ENCODE measurements at places on chromosomes 16 and 17. TPM values are rescaled to one million over a fixed set of nuclear protein-coding genes. Genes with fewer than 3 reads are reported as not detected.

The GAST gene
- not detected for total RNA-seq

DNA sequence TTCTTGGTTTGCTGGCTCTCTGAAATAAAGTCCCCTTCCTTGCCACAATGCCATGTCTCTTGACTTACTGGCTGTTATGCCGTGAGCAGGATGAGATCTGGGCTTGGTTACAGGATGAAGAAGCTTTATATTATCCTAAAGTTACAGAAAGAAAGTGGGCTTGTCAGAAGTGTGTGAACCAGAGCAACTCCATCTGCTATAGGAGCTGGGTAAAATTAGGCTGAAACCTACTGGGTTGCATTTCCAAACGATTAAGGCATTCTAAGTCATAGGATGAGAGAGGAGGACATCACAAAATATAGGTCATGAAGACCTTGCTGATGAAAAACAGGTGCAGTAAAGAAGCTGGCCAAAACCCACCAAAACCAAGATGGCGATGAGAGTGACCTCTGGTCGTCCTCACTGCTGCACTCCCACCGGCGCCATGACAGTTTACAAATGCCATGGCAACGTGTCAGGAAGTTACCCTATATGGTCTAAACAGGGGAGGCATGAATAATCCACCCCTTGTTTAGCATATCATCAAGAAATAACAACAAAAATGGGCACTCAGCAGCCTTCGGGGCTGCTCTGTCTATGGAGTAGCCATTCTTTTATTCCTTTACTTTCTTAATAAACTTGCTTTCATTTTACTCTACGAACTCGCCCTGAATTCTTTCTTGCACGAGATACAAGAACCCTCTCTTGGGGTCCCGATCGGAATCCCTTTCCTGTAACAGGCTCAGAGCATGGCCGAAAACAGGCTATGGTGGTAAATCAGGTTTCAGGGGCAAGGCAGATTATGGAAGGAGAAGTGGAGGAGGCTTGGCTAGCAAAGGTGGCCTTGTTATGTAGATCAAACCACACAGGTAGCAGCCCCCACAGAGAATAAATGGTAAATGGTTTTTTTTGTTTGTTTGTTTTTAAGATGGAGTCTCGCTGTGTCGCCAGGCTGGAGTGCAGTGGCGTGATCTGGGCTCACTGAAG is 81.3 kb upstream of the C16orf82 start:
- no peak for DNase-seq

DNA sequence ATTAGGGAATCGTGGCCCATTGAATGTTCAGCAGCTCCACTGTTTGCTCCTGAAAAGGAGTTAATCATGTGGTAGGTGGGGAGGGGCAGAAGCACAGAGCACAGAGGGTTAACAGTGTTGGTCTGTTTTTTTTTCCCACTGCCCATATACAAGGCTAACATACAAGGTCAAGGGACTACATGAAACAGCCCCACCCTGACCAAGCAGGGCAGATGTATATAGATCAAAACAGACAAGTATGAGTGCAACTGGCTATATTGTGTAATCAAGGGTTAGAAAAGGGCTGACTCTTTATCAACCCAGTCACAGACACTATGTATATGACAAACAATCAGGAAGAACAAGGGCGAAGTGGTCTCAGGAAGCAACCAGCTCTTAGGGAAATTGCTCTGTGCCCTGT is 186.6 kb upstream of the CDH11 start:
- no peak for DNase-seq

- no peak for DNase-seq
Measured at GRCh38 chr17:7025245-7025644, 2.4 kb downstream of the BCL6B start.

The LCAT gene
- total RNA-seq = 0.77 TPM

- DNase-seq = peak; percentile 69
Measured at GRCh38 chr16:78796221-78796866, 696.9 kb downstream of the WWOX start.

GRCh38 chr17:16407911-16408588 is 7.3 kb upstream of the TRPV2 start:
- peak; percentile 57 for DNase-seq

DNA sequence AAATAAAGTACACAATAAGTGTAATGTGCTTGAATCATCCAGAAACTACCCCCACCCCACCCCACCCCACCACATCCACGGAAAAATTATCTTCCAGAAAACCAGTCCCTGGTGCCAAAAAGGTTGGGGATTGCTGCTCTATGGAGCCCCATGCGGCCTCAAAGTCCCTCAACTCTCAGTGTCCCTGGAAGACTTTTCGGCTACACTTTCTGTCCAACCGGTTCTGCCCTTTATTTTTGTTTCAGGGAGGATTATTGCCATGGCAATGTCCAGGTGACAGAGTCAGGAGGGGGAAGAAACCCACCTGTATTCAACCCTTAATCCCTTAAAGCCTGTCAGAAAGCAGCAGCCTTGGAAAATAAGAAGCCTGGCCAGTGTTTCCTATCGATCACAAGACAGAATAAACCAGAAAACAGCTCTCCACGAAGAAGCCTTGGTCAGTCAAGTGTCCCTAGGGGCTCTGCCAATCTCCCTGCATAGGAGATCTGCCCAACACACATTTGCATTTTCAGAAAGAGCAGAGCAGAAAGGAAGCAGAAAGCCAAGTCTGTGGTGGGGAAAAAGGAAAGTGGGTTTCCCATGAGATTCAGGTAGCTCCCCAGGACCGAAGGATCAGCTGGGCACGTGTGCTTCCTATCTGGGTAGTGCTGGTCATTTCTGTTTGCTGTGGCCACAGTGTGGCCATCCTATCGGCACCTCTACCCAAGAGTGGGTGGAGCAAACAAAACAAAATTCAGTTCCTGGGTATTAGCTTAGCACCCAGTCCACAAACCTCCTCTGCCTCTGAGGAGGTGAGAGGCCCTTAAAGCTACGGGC is 342.7 kb downstream of the SOX9 start:
- no peak for DNase-seq

DNA sequence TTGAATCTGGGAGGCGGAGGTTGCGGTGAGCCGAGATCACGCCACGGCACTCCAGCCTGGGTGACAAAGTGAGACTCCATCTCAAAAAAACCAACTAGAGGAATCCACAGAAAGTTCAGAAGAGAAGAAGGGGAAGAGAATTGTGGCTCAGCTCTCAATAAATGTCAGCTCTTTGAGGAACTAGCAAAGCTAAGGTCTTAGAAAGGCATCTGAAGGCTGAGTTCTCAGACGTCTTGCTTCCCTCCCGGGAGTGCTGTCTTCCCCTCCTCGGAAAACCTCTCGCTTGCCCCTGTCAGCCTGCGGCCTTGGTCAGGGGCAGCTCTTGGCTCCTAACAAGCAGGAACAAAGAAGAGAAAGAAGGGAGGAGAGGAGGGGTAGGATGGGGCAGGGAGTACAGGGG is 5.3 kb downstream of the SHPK start:
- DNase-seq = no peak

- DNase-seq = no peak
Measured at GRCh38 chr16:65274566-65274965, 152.7 kb upstream of the CDH11 start.

The TEDC2 gene
- 21.1 TPM for total RNA-seq

The SSTR5 gene
- total RNA-seq = not detected
